ENCODE measurements at places on chromosomes 2 and 18. TPM values are rescaled to one million over a fixed set of nuclear protein-coding genes. Genes with fewer than 3 reads are reported as not detected.

GRCh38 chr2:111919365-111919764, 21.0 kb downstream of the MERTK start:
- no peak for DNase-seq

- no peak for DNase-seq
Measured at GRCh38 chr2:134301099-134301927, 47.4 kb downstream of the MGAT5 start.

- no peak for DNase-seq
Measured at GRCh38 chr2:88190808-88191721, 20.9 kb downstream of the THNSL2 start.

- no peak for DNase-seq
Measured at GRCh38 chr2:105734762-105735538, 9.8 kb upstream of the NCK2 start.

DNA sequence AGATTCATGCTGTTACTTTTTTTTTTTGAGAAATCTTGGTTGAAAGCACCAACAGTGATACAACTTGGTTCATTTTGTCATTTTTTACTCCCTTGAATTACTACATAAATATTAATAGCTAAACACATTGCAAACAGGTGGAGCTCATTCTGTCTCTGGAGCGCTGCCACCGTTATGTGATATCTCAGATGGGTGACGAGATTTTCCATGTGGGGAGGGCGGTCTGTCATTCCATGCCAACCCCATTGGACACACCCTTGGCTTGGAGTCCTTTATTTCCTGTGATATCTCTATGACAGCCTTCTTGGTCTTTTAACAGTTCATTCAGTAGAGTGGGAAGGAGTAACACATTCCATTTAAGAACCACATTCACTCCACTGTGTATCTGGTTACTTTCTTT, 794.8 kb downstream of the SATB2 start:
- no peak for DNase-seq

DNA sequence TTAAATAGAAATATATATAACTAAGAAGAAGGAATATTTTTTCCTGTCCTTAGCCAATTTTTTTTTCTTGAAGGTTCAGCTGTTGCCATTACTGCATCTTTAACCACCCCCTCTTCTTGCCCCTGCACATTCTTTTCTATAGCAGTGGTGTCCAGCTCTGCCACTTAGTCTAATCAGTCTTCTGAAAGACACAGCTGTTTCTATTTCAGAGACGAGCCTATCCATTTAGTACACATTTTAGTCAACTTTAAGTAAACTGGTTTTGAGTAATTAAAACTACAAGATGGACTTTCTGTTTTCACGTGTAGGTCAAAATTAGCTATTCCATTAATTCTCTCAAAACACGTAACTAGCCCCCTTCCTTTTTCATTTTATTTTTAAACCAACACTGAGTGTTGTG, 21.0 kb downstream of the SPOPL start:
- no peak for DNase-seq

GRCh38 chr18:29457316-29457889, 1280.5 kb upstream of the CDH2 start:
- DNase-seq, result no peak

DNA sequence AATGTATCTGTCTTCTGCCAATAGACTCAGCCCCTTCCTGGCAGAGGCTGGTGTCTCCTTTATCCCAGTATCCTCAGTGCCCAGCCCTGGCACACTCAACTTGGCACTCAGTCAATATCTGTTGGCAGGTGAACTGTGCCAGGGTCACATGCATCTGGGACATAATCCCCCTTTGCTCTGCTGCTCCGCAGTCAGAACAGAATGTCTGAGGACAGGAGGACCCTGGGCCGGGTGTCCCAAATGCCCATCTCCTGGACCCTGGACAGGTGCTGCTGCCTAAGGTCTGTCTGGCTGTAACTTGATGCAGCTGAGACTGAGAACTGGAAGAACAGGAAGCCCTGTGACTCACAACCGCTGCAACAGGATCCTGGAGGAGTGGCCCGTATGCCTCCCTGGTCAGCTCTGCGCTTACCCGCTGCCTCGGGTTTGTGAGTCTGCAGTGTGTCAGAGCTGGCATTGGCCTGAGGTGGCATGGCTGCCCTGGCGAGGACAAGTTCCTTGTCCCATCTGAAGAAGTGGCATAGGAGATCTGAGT, 11.4 kb downstream of the HK2 start:
- DNase-seq, result peak; percentile 91

DNA sequence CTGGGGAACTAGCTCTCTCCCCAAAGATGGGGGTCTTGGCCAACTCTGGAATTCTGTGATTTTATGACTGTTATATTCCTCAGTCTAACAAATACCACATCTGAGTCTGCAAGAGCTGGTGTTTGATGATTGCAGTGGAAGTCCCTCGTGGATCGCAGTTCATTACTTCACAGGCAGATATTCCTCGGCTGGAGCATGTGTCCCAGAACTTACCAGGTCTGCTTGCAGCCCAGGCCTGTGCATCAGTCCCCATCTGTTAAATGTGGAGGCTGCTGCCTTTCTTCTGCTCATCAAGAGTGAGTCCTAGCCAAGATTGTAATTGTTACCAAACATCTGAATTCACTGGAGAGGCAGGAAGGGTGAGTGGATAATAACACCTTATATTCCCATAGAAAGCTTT, 55.5 kb downstream of the PRKCE start:
- no peak for DNase-seq

Gene LCT
- total RNA-seq, result 12.6 TPM
